ENCODE measurements at places on chromosomes 11 and 22.

- no peak for DNase-seq
These were observed 61.4 kb upstream of the OLFML1 start for GRCh38 chr11:7423946-7424345.

GRCh38 chr11:19959648-19960059, 200.6 kb downstream of the DBX1 start:
- DNase-seq, result no peak

GRCh38 chr11:128772814-128773213, 78.9 kb downstream of the FLI1 start:
- DNase-seq, result no peak

GRCh38 chr11:83681906-83682610, 395.9 kb upstream of the CCDC90B start:
- no peak for DNase-seq

GRCh38 chr11:14577835-14578529, 57.8 kb upstream of the PSMA1 start:
- no peak for DNase-seq

DNA sequence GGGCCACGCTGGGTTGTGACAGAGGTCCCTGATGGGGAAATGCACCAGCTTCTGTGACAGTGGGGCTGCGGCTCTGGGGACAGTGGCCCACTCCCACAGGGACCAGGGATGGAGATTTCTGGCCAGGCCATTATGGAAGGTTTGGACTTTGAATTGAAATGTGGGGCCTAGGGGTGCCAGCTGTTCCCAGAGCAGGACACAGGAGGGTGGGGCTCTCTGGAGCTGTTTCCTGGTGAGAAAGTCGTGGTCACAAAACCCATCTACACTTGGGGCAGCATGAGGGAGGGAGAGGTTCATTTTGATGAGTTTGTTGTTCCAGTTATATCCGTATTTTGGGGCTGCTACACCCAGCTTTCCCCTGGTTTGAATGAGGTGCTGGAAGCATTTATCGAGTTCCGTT, 52.2 kb downstream of the LRP5 start:
- DNase-seq, result no peak

DNA sequence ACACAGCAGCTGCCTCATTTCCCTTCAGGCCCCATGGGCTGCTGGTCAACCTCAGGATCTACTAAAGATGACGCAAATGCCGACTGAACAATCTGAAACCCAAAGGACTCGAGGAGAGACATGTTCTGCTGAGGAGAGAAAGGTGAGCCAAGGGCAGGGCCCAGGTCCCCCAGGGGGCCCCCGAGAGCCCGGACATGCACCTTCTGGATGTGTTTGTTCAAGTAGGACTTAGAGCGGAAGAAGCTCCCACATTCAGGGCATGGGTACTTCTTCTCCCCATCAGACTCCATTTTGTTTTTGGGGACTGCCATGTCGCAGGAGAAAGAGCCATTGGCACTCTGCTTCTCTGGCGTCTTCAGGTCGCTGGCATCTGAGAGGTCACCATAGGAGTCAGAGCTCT, 19.3 kb downstream of the PATZ1 start:
- no peak for DNase-seq

- no peak for DNase-seq
These were observed 1495.2 kb downstream of the TBC1D22A start for GRCh38 chr22:48257685-48258055.

DNA sequence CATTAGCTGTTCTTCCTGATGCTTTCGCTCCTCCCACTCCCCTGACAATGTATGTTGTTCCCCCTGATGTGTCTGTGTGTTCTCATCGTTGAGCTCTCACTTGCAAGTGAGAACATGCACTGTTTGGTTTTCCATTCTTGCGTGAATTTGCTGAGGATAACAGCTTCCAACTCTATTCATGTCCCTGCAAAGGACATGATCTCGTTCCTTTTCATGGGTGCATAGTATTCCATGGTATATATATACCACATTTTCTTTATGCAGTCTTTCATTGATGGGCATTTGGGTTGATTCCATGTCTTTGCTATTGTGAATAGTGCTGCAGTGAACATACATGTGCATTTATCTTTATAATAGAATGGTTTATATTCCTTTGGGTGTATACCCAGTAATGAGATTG, 58.6 kb upstream of the RRM1 start:
- DNase-seq, result no peak

DNA sequence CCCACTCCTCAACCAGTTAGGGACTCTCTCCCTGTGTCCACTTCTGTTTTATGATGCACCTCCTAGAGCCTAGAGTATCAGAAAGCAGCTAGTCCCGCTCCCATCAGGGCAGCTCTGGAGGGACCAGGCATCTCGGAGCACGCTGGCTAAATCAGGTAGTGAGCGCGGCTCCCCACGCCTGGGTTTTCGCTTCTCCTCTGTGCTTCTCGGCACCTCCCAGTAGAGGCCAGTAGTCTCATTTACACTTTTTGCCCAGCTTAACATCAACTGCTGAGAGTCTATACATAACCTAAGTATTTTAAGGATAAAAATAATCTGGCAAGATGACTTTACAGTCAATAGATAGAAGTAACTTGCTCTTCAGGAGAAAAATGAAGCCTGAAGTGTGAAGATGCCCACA, 473.8 kb downstream of the OPCML start:
- no peak for DNase-seq

DNA sequence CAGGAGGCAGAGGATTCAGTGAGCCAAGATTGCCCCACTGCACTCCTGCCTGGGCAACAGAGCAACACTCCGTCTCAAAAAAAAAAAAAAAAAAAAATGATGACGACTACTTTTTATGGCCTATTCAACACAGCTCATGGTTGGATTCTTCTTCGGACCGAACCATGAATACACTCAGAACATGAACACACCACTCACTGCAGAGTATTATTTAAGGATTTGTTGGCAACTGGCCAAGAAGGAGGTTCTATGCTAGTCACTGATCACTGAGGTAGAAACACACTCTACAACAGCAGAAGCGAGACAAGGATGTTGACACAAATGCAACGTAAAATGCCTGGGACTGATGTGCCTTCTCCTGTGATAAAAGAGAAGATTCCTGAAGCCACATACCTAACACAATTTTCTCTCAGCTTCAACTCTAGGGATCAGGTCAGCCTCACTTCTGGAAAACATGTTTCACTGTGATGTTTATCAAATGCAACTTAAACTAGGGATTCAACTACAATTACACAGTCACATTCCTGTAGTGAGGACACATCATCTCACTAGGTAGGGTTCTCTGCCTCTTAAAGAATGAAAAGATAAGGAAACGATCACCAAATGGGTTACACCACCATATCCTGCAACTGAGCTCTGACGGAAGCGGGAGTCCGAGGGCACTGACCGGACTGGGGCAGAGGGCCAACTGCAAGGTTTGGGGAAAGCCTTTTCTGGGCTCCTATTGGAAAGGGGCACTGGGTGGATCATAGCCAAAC, 82.5 kb downstream of the SGSM3 start:
- no peak for DNase-seq

DNA sequence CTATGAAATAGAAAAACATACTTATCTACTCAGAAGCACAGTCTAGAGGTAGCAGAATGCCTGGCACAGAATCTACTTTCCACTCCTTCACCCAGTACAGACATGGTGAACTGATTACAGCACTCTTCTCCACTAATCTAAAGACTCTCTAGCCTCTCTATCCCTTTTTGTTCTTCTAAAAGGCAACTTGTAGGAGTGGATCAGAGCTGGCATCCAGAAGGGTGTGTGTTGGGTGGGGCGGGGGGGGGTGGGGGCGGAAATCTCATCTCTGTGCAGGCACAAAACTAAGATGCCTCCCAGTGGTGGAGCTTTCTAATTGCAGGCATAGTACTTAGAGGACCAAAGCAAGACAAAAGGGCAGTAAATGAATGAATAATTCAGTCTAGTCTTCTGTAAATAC, 11.5 kb upstream of the EMID1 start:
- DNase-seq, result no peak

Measured in fibroblast of the conjunctiva (primary cell).